AG08396 (cell line): ENCODE measurements at places on chromosomes 12 and 14.

GRCh38 chr14:20707622-20708021, 19.1 kb downstream of the ANG start:
- no peak for DNase-seq

DNA sequence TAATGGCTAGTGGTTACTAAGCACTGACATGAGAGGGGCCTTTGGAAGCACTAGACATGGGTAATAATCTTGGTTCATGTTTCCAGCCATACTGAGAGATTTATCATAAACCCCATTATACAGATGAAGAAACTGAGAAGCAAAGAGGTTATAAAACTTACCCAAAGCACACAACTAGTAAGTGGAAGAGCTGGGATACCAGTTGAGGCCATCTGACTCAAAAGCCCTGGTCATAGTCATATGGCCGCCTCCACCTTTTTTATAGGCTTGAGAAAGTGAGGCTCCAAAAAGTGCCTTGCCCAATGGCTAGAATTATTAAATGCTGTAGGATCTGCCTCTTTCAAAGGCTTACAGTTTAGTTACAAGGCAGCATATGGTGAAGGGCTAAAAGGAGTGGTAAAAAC, 944 bp downstream of the TXNRD1 start:
- DNase-seq: no peak

DNA sequence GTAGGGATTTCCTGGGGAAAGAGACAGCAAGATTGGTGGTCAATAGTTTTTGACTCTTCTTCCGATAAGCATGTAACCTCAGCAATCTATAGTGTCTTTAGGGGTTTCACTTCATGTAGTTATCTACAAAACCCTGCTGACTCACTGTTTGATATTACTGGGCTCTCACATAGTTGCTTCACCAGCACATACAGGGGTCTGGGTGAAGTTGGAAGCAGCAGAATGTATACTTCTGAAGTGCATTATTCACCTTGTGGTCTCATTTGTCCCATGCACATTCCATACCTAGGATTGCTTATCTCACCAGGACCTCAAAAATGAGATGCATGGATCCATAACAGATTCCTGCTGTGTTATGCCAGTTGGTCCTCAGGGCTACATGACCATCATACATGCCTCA, 280.0 kb downstream of the LRIG3 start:
- DNase-seq: no peak

DNA sequence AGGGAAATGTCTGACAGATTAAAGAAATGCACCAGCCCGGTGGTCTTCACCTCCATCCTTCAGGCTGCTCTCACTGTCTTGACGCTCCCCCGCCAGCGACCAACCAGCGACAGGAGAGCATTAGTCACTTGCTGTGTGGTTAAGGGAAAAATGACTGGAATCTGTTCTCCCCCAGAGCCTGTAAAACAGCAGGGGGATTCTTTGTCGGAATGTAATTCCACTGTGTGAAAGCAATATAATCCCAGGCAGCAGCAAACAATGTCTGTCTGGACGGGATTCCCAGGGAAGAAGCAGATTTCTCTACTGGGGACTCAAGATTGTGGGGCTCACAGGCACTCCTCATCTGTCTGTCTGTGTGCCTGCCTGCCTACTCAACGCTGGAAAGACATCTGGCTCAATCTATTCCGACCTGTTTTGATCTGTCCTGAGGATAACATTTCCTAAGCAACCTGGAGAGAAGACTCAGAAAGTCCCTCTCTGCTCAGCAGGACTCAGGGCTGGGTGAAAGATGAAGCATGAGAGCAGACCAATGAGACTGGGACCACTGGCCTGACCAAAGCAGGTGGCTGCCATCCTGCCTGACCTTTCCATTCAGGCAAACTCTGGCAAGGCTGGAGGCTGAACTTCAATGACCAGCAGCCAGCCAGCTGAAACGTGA, 54.6 kb downstream of the NUAK1 start:
- DNase-seq: peak; percentile 70

DNA sequence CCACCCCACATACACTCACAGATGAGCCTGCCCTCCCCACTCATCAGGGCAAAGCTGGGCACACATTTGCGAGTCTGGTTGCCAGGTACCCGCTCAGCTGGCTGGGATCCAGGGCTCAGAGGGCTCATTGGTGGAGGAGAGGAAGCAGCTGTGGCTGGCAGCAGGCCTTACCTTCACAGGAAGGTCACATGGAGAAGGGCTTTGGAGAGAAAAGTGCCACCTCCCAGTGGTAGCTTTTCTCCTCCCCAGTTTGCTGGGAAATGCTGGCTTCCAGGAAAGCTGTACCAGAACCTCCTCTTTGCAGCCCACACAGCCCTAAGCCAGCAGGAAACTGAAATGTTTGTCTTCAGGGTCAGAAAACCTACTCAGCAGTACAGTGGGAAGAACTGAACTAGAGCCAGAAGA, 55.6 kb downstream of the LGMN start:
- DNase-seq: no peak

GRCh38 chr12:103809154-103809553, 31.9 kb downstream of the NT5DC3 start:
- DNase-seq: no peak

GRCh38 chr12:131239384-131240094, 285.8 kb downstream of the ADGRD1 start:
- no peak for DNase-seq

DNA sequence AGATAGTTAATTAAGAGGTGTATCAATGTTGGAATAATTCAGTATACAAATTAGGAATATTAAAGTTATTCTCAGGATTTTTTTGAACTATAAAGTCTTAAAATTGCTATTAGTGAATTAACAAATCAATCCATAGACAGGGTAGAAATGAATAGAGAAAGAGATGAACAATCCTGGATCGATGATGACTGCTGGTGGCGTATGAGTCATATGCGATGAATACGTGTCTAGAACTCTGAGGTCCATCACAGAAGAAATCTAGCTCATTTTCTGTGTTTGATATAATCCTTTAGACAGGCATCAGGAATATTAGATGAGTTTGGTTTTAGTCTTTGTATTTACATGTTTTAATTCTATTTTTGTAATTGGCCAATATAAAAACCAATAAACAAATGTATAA, 85.4 kb upstream of the RTL1 start:
- no peak for DNase-seq

DNA sequence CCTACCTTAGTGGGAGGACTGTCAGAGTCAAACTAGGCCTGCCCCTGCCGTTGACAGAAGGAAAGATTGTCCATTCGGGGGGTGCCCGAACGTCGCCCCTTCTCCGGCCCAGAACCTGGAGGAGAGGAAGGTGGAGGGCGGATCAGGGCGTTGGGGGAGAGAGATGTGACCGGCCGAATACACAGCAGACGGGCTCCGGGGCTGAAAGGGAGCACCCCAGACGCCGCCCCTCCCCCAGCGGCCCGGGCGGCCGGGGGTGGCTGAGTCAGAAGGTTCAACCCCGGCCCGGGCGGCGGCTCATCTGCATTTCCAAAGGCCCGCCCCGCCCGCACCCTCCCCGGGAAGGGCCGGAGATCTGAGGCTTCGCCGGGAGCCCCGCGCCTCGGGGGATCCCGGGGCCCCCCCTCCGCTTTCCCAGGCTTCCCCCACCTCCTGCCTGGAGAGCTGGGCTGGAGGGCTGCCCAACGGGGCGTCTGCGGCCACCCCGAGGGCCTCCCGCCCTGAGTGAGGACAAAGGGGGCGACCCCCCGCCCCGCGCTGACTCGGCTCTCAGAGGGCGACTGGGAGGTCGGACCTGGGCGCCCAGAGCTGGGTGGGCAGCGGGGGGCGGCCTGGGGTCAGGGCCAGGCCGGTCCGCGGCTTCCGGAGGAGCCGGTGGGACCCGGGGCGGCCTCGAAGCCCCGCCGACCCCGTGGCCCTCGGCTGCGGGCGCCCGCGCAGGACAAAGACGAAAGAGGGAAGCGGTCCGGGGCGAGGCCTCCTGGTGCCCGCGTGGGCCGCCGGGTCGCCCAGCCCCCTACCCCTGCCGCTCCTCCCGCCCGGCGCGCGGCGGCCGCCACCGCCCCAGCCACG, 3.7 kb upstream of the SETD1B start:
- DNase-seq: peak; percentile 93

DNA sequence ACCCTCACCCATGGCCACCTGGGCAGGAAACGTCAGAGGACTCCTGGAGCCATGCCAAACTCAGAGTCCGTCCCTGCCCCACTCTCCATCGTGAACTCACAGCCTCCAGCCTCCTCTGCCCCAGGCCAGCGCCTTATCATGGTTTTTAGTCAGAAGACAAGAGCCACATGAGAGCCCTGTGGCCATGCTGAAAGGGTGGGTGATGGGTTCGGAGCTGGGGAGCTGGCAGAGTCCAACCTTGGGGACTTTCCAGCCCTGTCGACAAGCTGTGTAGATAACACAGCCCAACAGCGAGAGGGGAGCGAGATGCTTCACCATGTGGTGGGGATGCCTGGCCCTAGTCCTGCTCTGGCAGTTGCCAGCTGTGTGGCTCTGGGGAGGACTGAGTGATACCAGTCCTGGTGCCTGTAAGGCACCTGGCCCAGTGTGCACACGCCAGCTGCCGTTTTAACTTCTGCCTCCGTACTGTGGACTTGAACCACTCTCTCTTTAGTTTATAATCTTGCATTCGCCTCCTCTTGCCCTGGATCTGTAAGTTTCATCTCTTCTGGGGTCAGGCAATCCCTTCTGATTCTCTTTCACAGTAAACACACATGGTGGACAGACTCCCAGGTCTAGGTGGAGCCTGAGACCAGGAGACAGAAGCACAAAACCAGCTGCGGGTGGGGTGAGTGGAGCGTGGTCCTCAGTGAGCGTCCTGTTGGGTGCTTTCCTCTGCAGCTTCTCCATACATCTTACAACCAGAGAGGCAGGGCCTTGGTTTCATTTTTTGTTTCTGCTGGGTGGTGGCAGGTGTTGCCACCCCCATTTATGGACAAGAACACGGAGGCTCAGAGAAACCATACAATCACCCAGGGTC, 55.3 kb downstream of the RIN3 start:
- DNase-seq: no peak

DNA sequence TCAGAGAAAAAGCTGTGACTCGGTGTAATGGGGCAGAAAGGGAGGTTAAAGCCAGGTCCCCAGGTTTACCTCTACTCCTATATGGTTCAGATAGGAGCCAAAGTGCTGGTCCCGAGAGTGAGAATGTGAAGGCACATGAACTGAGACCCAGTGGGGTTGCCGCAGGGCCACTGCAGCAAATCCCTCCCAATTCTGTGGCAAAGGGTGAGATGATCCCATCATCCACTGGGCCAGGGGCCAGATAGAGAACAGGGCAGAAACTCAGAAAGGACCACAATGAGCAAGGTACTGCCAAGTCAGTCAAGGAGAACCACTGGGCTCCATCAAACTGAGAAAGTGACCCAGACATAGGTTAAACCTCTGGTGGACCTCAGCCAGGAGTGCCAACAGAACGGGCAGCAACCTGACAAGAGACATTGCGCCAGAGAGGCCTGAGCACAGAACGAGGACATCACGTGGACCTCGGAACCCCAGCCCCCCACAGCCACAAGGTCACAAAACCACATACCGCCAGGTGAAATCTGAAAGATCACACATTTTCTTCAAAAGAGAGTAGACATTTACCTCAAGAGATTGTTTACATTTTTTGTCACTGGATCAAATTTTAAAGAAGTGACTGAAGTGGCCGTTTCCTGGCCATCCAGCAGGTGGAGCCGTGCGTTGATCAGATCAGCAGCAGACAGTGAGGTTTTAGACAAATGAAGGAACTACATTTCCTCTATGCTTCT, 20.5 kb upstream of the ITPR2 start:
- peak; percentile 68 for DNase-seq

GRCh38 chr12:130994821-130995375, 41.2 kb downstream of the ADGRD1 start:
- no peak for DNase-seq

DNA sequence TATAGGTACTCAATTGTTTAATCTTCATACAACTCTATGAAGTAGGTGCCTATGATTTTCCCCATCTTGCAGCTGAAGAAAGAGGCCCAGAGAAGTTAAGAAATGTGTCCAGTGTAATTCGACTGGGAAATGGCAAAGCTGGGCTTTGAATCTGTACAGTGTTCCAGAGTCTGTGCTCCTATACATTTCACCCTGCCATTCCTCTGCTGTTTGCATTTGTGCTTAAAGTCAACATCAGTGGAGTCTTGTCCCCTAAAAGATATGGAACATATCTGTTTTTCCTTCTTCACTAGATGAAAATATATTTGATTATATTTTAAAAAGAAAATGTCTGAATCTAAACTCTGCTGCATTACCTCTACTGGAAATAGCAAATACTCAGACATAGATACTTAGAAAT, 88.6 kb downstream of the SEC23A start:
- DNase-seq: no peak

DNA sequence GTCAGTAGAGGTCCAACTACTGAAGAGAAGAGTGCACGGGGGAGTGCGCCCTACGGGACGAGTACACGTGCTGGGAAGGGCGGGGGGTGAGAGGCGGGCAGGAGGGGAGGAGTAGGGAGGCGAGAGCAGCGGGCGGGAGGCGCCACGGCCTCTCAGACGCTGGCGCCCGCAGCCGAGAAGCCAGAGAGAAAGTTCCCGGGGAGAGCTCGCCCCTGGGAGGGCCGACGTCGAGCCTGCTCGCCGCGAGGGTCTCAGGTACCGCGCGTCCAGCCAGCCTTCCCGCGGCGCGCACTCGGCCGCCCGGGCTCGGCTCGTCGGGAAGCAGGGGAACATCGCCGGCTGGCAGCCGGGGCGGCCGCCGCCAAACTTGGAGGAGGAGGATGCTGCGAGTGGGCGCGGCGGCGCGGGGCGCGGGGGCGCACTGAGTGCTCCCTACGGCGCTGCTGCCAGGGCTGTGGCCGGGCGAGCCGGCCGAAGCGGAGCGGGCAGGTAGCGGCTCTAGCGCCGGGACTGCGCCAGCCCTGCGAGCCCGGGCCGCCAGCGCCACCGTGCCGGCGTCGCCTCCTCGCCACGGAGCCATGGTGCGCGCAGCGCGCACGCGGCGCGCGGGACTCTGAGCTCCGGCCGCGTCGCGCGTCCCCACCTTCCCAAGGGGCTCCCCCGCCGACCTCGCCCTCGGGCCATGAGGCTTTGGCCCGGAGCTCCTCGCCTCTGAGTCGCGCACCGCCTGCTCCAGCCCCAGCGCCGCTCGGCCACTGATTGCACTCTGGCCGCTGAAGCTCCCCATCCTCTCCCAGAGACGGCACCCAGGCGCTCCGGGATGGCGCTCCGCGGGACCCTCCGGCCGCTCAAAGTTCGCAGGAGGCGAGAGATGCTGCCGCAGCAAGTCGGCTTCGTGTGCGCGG, at the start of gene SLC24A4:
Gene SLC24A4, plus strand, starts transcription at position 155 of the 905 bp plus-strand sequence. Its CDS starts 666 bp downstream, at position 821.
- peak; percentile 51 for DNase-seq

DNA sequence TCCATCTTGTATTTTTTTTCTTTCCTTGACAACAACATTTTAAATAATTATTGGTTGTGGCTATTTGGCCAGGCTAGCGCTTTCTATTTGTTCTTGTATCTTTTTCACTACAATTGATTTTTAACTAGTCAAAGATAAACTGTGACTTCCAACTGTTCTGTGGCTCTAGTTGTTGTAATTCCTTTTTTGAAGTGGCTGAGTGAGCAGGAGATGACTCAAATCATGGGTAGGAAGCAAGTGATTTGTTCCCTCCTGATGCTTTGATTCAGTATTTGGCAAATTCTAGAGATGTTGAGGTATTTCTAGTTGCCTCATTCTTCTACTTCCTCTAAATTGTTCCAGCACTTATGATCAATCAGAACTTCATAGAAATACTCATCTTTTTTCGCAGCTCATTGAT, 633.5 kb downstream of the RERGL start:
- no peak for DNase-seq

GRCh38 chr14:92460916-92461579, 52.5 kb upstream of the RIN3 start:
- peak; percentile 41 for DNase-seq
